T-helper 22 cell (primary cell): ENCODE measurements at places on chromosomes 11 and 22.

- DNase-seq = no peak
Measured at GRCh38 chr11:124970925-124971324, 16.9 kb downstream of the CCDC15 start.

- DNase-seq = no peak
Measured at GRCh38 chr22:33451866-33452469, 393.8 kb upstream of the SYN3 start.

- no peak for DNase-seq
Measured at GRCh38 chr11:100098560-100098959, 588.5 kb upstream of the ARHGAP42 start.

DNA sequence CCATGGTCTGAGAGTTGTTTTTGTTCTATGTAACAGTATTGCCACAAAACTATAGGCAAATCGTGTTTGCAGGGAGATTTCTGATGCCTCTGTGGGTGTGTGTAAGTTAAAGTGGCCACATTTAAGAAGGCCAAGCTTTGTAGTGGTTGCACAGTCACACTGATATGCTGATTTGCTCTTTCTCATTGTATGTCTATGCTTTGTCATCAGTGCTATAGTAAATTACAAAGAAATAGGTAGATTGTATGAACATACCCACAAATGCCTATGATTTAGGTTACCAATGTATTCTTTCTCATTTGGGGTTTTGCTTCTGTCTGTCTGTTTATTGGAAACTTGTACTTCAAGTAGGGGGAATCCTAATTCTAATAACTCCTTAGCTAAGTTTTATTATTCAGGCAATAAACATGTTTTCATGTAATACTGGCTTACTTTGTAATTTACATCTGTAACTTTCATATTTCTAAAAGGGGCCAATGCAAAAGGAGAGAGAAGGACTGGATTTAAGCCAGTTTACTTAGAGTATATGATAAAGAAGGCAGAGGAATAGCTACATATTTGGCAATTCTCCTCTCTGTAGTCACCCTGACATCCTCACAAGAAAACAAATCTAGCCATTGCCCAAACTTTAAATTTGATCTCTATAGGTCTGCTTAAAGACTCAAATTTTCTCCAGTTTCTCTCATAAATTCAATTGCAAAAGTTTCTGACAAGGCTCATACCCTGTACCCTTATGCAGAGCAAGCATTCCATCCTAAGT, 2.0 kb downstream of the FIBIN start:
- DNase-seq = no peak

DNA sequence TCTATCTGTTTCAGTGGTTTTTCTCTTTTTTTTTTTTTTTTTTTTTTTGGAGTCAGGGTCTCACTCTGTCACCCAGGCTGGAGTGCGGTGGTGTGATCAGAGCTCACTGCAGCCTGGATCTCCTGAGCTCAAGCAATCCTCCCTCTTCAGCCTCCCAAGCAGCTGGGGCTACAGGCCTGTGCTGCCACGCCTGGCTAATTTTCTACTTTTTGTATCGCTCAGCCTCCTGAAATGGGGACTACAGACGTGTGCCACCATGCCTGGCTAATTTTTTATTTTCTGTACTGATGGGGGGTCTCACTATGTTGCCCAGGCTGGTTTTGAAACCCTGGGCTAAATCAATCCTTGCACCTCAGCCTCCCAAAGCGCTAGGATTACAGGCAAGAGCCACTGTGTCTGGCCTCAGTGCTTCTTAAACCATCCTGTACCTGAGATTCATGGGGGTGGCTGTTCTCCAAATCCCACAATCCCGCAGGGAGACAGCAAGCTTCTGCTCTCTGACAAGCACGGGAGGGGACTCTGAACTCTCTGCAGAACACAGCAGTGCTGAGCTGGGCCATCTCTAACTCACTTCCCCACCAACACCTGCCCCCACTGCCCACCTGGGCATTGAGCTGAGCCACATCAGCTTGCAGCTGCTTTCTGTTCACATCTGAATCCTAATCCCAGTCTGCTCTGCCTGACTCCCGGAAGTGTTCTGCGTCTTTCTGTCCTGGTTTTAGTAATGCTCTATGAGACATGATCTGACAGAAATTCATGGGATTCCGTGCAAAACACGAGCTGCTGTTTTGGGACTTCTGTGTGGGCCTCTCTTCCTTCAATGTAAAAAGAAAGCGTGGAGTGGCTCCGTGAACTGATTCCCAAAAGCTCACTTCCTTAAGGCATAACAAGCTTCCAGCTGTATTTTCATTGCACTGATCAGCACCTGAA, 400.0 kb downstream of the LARGE1 start:
- DNase-seq = no peak

GRCh38 chr11:117909611-117910382, 19.4 kb downstream of the TMPRSS13 start:
- no peak for DNase-seq

DNA sequence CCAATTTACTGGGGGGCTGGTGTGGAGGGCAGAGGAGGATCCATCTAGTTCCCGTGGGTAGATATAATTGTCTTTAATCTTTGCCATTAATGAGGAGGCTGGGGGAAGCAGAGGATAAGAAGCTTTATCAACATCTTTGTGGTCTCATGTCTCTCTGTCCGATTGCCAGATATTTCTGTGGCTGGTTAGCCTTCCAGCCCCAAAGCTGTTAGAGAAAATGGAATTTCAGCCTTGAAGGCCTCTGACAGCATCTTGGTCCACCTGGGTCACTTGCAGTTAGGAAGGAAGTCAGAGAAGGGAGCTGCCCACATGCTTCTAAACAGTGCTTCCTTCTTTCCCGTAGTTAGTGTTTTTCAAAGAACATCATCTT, 56.9 kb downstream of the ABTB2 start:
- DNase-seq = no peak

GRCh38 chr22:27961182-27961581, 42.1 kb upstream of the PITPNB start:
- no peak for DNase-seq

DNA sequence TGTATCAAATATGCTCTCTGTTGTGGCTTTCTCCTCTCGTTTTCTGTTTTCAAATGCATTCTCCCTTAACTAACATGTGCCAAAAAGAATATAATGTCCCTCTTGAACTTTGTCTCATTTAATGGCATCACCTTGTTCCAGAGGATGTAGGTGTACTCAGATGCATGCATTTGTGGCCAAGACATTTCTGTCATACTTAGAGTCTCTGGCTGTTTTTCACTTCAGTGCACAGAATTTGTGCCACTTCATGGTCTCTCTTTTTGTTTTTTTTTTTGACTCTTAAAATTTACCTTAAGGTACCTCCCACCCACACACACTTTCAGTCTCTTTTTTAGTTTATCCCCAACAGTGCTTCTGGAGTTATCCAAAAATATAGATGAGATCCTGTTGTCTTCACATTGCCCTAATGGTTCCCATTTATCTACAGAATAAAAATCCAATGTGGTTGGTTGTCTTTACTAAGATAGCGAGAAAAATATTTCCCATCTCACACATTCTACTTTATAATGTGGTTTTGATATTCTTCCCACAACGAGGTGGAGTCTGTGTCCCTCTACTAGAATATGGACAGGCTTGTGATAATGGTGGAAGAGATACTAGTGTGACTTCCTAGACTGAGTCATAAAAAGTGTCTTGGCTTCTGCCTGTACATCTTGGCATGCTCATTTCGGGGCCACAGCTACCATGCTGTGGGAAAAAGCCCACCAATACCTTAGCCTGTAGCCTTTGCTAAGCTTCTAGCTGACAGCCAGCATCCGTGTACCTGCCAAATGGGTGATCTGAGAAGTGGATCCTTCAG, 125.8 kb downstream of the DDX10 start:
- no peak for DNase-seq

DNA sequence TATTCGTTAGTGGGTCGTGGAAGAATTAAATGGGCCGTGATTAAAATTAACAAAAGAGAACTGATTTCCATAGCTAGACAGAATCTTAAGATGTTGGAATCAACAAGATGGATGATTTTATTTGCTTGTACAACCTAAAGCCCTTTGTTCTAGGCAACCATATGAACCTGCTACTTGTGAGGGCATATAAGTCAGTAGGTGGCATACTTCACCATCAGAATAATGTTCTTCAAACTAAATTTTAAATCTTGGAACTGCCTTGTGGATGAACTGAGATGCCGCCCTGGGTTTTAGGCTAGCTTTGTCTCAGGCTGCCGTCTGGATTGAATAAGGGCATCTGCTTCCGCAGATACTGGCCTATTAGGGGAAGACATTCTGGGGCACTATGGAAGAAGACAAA, 40.9 kb downstream of the CSRP3 start:
- DNase-seq = no peak

GRCh38 chr22:48432781-48433518, 1394.7 kb downstream of the BRD1 start:
- DNase-seq = no peak

- DNase-seq = no peak
Measured at GRCh38 chr22:25235547-25236290, 16.3 kb downstream of the CRYBB2 start.

DNA sequence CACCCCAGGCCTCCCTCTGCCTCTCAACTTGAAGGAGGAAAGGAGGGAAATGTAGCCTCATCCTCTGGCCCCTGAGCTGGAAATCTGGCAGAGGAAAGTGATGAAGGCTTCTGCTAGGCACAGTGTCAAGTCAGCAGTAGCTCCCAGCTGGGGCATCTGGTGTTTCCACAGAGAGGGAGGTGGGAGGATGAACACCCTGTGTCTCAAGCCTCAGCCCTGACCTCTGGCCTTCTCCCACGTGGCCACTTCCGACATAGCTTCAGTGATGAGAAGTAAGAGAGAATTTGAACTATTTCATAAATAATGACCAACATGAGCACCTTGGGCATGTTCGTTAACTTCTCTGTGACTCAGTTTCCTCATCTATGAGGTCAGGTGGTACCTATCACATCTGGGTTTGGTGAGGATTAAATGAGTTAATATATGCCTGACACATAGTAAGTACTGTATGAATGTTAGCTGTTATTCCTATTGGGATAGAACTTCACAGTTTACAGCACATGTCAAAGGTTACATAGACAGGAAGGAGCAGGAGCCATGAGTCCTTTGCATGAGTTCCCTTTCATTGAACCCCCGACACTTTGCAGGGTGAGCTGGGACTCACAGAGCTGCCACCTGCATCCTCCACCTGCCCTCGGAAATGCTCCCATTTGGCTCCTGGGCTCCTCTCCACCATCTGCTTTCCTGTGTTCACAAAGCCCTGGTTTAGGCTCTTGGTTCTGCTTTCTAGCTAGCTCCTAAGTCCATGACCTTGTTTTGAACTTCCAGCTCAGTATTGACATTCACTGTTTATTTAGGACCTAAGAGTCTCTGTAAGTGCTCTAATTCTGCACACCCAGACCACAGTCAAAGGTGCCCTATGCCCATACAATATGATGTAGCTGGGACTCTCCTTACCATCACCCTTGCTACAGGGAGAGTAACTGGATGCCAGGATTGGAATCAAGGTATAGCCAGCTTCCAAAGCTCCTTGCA, 61.7 kb downstream of the CSNK2A3 start:
- DNase-seq = no peak

- no peak for DNase-seq
Measured at GRCh38 chr11:44576656-44577055, 11.2 kb downstream of the CD82 start.

DNA sequence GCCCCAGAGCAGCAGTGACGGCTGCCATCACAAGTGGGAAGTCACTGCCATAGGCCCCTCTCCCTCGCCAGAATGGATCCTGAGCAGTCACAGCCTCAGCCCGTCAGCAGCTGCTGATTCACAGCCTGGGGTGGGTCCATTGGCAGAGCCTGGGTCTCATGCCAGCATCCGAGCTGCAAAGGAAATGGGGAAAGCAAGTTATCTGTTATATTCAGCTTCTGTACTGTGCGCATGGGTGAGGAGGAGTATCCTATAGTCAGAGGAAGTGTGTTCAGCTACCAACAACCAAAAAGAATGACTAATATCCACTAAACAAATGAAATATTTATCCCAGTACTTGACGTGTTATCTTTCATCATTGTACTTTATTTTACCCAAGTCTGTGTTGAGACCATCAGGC, 119.7 kb downstream of the RCN1 start:
- no peak for DNase-seq

- DNase-seq = no peak
Measured at GRCh38 chr22:20009582-20010306, 6.9 kb downstream of the ARVCF start.

- no peak for DNase-seq
Measured at GRCh38 chr11:37422511-37422910, 824.5 kb upstream of the RAG2 start.

GRCh38 chr11:108530426-108530825, 32.2 kb upstream of the POGLUT3 start:
- no peak for DNase-seq
